Left colon (tissue), 2 donors: ENCODE measurements at places on chromosomes 3 and 15.
A peak's percentile ranks its signal among the peaks of the same experiment; 100 is the strongest.

- no peak for DNase-seq
Observed at GRCh38 chr15:96728591-96728990, 398.1 kb downstream of the NR2F2 start.

DNA sequence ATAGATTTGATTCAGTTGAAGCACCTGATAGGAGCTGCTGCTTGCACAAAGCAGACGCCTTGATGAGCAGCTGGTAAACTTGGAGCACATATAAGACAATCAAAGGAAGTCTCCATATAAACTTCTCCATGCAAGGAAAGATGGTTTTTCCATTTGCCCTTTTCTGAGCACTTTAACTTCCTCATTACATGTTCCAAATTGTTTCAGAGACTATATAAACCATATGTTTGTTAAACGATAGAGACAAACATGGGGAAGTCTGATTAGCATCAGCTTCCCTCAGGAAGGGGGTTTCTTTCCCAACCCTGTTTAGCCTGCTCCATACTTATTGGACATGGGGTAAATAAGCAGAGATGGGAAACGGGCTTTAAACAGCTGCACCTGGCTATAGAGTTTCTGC is 88.0 kb downstream of the DHX36 start:
- DNase-seq: no peak

DNA sequence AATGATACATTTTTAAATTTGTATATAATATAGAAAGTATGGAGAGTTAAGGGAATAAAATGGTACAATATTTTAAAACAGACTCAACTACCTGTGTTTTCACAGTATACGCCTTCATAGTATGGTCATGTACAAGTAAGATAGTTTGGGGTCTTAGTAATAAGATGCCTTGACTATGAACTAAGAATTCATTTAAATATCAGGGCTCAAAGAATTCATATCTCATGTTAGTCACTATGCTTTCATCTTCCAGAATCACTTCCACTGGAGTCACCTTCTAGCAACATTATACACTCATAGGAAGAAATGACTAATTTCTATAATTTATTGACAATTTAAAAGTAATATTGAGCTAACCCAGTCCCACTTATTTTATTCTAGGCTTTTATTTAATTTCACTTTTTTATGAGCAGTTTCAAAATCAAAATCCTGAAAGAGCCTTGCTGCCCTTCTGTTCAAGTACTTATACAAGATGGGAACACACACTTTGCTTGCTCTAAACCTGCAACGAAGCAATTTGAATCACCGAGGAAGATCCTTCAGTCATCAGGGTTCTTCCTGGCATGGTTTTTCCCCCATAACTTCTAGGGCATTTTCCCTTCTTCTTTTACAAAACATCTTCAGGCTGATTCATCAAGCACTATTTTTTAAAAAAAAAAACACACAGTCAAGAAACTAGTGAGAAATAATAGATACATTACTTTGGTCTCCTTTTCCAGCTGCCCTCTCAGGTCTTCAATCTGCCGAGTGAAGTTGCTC is 94.1 kb downstream of the MYH15 start:
- DNase-seq: no peak

DNA sequence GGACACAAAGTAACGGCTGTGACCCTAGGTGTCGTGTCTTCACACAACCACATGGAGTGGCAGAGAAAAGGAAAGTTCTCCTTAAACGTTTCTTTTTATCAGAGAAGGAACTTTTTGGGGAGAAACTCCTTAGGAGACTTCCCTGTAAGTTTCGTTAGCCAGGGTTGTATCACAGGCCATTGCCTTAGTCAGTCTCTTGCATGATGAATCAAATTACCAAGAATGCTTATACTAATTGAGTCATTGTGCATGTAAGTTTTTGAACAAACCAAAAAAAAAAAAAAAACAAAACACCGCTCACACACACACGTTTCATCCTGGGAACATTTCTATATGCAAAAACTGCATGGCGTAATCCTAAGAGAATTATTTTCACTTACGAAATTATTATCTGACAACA is 150.4 kb upstream of the SATB1 start:
- DNase-seq: no peak

DNA sequence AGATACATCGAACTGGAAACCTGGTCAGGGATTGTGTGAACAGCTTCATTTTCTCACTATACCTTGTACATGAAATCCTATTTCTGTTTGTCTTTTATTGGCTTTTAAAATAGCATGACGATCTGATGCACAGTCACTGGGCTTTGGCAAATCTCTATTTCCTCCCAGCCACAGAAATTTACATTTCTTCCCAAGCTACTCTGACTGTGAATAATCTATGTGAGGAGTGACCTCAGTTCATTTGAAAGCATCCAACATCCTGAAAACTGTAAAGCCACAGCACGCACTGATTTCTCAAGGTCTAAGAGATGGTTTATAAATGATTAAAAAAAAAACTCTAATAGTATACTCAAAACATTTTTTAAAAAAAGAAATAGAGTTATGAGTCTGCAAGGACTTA is 450.3 kb downstream of the IL5RA start:
- DNase-seq: no peak

DNA sequence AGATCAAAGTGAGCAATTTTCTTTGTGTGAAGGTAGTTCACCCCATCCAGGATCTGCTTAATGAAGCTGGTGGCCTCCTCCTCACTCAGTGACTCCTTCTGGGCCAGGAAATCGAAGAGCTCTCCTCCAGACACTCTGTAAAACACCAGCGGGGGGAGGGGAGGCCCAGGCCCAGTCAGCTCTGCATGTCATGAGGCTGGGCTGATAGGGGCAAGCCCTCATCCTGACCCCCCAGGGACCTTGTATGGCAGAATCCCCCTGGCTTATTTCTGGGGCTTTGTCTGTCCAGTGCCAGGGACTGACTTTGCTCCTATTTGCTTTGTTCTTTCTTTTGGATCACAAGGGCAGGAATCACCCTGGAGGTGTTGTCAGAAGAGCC is 74.9 kb downstream of the DAPK2 start:
- DNase-seq: peak; percentile 51

- DNase-seq: no peak
Observed at GRCh38 chr3:12922881-12923431, 81.6 kb upstream of the RPL32 start.

DNA sequence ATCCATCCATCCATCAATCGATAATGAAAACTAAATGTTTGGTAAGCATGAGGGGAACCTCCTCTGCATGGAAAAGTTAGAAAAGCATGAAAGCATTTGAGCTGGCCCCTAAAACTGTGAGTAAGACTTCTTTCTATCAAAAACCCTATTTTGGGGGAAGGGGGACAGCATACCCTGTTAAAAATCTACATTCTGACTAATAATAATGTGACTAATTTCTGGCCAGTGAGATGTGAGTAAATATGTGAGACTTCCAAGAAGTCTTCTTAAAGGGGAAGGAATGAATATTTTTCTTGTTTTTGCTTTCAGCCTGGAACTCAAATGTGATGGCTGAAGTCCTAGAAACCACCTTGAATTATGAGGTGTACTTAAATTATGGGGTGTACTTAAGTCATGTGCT is 54.9 kb downstream of the C3orf85 start:
- no peak for DNase-seq

DNA sequence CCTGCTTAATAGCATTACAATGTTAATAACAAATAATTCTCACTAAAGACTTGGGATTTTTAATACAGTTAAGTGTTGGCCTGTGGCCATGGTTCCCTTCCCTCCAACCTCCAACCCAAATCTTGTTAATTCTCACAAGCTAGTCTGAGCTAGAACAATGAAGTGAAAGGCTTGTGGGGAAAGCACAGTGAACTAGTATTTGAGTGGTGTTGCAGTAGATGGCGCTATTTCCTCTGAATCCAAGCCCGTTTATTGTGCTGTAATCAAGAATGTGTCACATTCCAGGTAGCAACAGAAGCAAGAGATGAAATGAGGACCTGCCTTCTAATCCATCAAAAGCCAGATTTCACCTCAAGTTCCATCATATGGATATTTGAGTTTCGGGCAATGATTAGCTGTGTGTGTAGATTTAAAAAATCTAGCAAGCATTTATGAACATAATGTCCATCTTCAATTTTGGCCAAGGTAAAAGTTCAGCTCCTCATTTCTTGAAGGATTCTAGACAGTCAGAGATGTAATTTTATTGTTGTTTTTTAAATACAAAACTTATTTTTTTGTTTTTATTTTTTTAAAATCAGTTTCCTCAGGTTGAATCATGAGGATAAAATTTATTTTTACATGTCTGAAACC is 160.7 kb downstream of the SQOR start:
- DNase-seq: peak; percentile 17

- DNase-seq: no peak
Observed at GRCh38 chr3:104526901-104527401, 839.8 kb upstream of the ALCAM start.
